Kidney (tissue), 22 donors: ENCODE measurements at places on chromosomes 1 and 21. TPM values are rescaled to one million over a fixed set of nuclear protein-coding genes. Genes with fewer than 3 reads are reported as not detected.
A peak's percentile ranks its signal among the peaks of the same experiment; 100 is the strongest.

FCGR1A gene
- total RNA-seq: 18.0 TPM

LCE2C gene
- not detected for total RNA-seq

DNA sequence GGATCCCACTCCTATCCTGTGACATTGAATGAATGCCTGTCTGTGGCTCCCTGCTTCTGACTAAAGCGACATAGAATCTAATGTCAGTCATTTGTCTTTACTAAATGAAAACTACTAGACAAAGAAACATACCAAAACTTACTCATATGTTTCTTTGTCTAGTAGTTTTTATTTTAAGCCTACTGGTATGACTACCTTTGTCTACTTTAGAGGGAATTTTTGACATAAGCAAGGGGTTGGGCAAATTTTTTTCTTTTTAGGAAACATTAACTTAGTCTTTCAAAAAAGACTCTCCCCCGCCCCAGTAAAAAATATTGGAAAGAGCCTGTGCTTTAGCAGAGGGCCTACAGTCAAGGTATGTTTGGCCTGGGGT, 4.9 kb downstream of the NEK7 start:
- no peak for DNase-seq
- H3K27me3 ChIP-seq: no peaks in the 10 kb centered on the region
- no peaks in the 10 kb centered on the region for H3K36me3 ChIP-seq
- no peak overlapping the region for H3K4me3 ChIP-seq
- no peak overlapping the region for H3K27ac ChIP-seq

HSD3B2 gene
- total RNA-seq: not detected

GRCh38 chr1:58395355-58395754, 151.2 kb downstream of the OMA1 start:
- H3K4me1 ChIP-seq: no peaks in the 10 kb centered on the region
- no peak overlapping the region for H3K27ac ChIP-seq
- no peaks in the 10 kb centered on the region for H3K27me3 ChIP-seq
- H3K36me3 ChIP-seq: no peaks in the 10 kb centered on the region
- no peak for DNase-seq
- no peak overlapping the region for H3K4me3 ChIP-seq

RPTN gene
- not detected for total RNA-seq

DNA sequence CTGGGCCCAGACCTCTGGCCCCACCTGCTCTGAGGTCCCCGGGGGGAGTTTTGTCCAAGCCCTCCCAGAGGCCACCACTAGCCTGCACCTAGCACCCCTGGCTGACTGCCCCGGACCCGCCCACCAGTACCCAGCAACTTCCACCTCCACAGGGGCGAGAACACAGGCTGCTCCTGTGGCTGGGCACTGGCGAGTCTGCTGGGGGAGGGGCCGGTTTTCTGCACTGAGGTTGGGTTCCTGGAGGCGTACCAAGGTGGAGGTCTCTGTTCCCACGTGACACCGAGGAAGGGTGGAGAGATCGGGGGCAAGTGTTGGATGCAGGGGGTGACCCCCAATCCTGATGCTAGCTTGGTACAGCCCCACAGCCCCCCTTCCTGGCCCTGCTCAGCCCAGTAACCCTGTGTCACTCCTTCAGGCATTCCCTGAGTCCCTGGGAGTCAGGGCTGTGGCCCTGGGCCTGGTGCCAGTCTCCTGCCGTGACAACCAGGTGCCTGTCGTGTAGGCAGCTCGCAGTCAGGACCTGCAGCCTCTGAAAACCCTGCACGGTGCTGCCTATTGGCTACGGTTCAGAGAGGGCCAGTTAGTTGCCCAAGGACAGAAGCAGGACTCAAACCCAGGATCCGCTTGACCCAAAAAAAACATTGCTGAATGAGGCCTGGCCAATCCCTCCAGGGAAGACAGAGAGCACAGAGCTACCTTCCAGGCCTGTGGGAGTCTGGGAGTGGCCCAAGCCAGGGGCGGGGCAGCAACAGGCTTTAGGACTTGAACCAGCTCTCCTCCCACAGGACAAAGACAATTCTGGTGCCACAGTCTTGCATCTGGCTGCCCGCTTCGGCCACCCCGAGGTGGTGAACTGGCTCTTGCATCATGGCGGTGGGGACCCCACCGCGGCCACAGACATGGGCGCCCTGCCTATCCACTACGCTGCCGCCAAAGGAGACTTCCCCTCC, 3.1 kb downstream of the ESPN start:
- no peak overlapping the region for H3K27ac ChIP-seq
- no peaks in the 10 kb centered on the region for H3K36me3 ChIP-seq
- peak overlapping the region; percentile 46 for H3K4me3 ChIP-seq
- no peaks in the 10 kb centered on the region for H3K4me1 ChIP-seq
- DNase-seq: no peak

GRCh38 chr1:237712586-237713157, 178.1 kb downstream of the ZP4 start:
- no peak overlapping the region for H3K4me3 ChIP-seq
- no peak for DNase-seq
- no peak overlapping the region for H3K27ac ChIP-seq
- no peaks in the 10 kb centered on the region for H3K36me3 ChIP-seq
- no peaks in the 10 kb centered on the region for H3K27me3 ChIP-seq

GRCh38 chr1:30688920-30689794, 34.2 kb downstream of the MATN1 start:
- H3K27ac ChIP-seq: no peak overlapping the region
- no peaks in the 10 kb centered on the region for H3K36me3 ChIP-seq
- H3K27me3 ChIP-seq: peaks cover 5% of the 10 kb centered on the region
- no peak for DNase-seq
- no peak overlapping the region for H3K4me3 ChIP-seq

- no peak for DNase-seq
- H3K27ac ChIP-seq: no peak overlapping the region
- no peaks in the 10 kb centered on the region for H3K4me1 ChIP-seq
- no peaks in the 10 kb centered on the region for H3K36me3 ChIP-seq
- no peaks in the 10 kb centered on the region for H3K27me3 ChIP-seq
Observed at GRCh38 chr1:115880981-115881672, 40.2 kb upstream of the NHLH2 start.

GRCh38 chr1:105072446-105072845, 1322.7 kb downstream of the AMY1C start:
- no peak for DNase-seq
- no peak overlapping the region for H3K4me3 ChIP-seq
- no peaks in the 10 kb centered on the region for H3K36me3 ChIP-seq

DNA sequence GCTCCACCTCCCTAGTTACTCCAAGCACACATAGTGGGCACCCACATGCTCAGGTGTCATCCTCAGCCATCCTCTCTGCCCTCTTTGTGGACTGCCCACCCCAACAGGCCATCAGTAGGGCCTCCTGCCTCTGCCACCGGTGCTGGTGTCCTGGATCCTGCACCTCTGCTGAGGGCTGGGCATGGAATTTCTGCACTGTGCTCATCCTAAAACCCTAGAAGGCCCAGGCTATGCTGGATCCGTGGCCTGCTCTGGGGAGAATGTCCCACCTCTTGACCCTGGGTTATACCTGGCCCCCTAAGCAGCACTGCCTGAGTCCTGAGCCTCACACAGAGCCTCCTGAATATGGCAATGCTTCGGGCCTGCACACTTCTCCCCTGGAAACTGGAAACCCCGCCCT, 318.3 kb downstream of the MATN1 start:
- H3K36me3 ChIP-seq: no peaks in the 10 kb centered on the region
- no peak for DNase-seq
- no peak overlapping the region for H3K4me3 ChIP-seq
- H3K27me3 ChIP-seq: no peaks in the 10 kb centered on the region

BCAR3 gene
- 25.4 TPM for total RNA-seq

GRCh38 chr1:14538335-14538734, 60.1 kb upstream of the KAZN start:
- DNase-seq: no peak
- H3K27me3 ChIP-seq: no peaks in the 10 kb centered on the region
- no peaks in the 10 kb centered on the region for H3K36me3 ChIP-seq
- peaks cover 9% of the 10 kb centered on the region for H3K4me1 ChIP-seq

GRCh38 chr1:64595871-64596515, 126.1 kb downstream of the CACHD1 start:
- no peaks in the 10 kb centered on the region for H3K36me3 ChIP-seq
- H3K27ac ChIP-seq: no peak overlapping the region
- DNase-seq: no peak
- H3K4me1 ChIP-seq: peaks cover 4% of the 10 kb centered on the region

GRCh38 chr1:106785176-106785575, 271.3 kb upstream of the PRMT6 start:
- no peaks in the 10 kb centered on the region for H3K27me3 ChIP-seq
- no peak overlapping the region for H3K4me3 ChIP-seq
- H3K36me3 ChIP-seq: no peaks in the 10 kb centered on the region
- no peak overlapping the region for H3K27ac ChIP-seq

TRIM58 gene
- total RNA-seq: 0.50 TPM

IL22RA1 gene
- 1.4 TPM for total RNA-seq

GRCh38 chr1:230425252-230426091, 660 bp downstream of the PGBD5 start:
- DNase-seq: no peak
- no peaks in the 10 kb centered on the region for H3K36me3 ChIP-seq
- H3K4me1 ChIP-seq: no peaks in the 10 kb centered on the region
- no peak overlapping the region for H3K4me3 ChIP-seq
- no peak overlapping the region for H3K27ac ChIP-seq
